Kasumi-1 (cell line): ENCODE measurements at places on chromosomes 6 and 20.
A peak's percentile ranks its signal among the peaks of the same experiment; 100 is the strongest.

GRCh38 chr6:36594816-36595643 lies 868 bp downstream of the SRSF3 start:
- peak; percentile 70 for DNase-seq

DNA sequence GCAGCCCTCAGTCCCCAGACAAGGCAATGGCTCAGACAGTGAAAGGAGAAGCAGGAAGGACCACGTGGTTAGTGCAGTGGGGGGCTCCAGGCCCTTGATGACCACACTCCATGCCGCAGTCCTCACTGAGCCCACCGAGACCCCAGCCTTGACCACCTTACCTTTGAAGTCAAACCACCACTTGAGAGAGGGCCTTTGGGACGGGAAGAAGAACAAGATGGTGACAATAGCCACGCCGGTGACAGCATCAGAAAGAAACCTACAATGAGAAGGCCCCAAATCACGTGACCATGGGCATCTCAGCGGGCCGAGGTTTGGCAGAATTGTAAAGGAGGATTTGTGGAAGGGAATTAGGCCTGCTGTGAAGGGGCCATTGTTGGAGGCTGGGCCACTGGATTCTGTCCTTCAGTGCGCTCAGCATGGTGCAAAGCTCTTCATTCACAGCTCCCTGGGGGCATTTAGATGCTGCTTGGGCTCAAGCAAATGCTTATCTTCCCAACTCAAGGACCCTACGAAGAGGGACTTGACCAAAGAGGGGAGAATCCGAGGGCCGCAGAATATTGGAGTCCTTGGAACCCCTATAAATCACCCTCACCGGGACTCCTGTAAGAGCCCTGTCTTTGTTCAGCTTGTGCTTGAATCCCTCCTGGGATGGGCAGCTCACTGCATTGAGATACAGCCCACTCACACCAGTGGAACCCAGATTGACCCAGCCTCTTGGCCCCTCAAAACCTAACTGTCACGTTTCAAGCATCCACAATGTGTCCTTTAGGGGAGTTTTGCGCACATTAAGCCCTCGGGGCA lies 33.2 kb upstream of the OCSTAMP start:
- no peak for DNase-seq

DNA sequence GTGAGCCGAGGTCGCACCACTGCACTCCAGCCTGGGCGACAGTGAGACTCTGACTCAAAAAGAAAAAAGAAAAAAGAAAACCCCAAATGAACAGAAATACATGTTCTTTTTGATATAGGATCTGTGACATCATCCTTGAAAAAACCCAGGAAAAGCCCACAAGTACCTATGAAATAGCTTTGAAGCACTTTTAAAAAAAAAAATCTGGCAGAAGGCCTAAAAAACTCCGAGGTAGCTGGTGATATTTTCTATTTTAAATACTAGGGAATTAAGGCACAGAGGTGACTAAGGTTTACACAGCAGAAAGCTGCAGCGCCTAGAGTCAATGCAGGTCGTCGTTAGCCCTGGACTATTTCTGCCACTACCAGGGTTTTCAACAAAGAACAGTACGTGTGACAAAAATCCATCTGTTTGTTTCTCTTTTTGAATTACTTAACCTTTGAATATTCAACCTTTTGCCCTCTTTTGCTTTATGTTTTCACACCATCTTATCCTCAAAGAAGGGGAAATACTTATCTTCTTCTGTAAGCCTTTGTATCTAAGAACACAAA lies 39.4 kb upstream of the EEF1A1 start:
- DNase-seq, result no peak

DNA sequence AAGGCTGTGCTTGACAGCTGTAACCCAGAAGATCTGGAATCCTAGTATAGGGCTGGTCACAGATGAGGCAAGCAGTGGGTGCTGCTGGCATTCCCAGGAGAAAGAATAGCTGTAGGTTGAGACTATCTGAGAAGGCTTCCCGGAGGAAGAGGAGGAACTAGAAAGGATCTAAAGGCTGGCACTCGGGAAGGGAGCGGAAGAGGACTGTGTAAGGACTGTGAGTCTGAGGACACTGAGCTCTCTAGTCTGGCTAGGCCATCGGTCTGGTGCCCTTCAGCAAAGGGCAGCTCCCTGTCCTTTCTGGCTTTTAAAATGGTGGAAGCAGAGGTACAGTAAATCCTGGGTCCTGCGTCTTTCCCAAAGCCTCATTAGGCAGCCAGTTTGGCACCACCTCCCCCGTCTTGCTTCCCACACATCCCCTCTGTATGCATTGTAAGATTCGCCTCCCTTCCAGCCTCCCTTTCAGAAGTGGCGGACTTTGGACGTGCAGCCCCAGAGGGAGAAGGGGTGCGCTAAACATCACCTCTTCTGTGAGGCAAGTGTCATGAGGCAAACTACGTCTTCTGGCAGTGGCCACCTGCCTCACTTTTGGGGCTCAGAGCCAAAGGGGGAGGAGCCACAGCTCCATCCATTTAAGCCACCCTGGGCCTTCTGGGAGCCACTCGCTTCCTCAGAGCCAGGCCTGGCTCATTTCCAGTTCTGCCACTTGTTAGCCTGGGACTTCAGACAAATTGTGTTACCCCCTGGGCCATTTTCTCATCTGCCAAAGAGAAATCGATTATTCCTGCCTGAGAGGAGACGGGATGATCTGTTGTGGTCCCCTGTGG lies 8.6 kb downstream of the SNPH start:
- DNase-seq, result no peak

DNA sequence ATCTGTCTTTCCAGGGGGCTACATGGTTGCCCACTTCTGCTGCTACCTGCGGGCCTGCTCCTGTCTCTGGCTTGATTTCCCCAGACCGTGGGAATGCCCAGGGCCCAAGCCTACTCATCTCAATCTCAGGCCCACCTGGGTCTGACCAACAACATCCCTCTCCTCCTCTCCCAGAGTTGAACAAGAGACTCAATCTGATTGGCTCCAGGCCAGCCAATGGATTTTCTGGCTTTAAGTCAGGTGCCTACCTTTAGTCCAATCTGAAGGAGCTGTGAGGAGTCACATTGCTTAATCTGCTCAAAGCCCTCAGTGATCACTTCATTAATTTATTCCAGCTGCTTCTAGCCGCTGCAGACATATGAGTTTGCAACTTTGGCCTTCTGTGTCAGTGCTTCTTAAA lies 162.4 kb upstream of the KCNG1 start:
- no peak for DNase-seq

DNA sequence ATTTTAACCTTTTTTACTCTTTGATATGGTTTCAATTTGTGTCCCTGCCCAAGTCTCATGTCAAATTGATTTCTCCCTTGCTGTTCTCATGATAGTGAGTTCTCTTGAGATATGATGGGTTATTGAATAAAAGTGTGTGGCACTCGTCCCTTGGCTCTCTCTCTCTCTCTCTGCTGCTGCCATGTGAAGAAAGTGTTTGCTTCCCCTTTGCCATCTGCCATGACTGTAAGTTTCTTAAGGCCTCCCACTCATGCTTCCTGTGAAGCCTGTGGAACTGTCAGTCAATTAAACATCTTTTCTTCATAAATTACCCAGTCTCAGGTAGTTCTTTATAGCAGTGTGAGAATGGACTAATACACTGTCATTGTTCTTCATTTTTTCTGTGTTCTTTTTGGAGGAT lies 48.5 kb downstream of the LIN28B start:
- DNase-seq, result peak; percentile 77

DNA sequence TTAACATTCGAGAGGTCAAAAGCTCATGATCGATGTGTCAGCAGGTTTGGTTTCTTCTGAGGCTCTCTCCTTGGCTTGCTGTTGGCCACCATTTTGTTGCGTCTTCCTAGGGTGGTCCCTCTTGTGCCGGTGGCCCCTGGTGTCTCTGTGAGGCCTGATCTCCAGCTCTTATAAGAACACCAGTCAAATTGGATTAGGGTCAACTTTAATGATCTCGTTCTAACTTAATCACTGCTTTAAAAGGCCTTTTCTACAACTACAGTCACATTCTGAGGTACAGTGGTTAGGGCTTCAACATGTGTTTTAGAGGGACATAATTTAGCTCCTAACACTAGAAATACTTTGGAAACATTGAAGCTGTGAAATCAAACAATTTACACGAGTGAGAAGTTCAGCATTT lies 240.8 kb upstream of the KCNQ5 start:
- no peak for DNase-seq

GRCh38 chr6:127077886-127078285 lies 40.6 kb upstream of the RSPO3 start:
- DNase-seq, result no peak

DNA sequence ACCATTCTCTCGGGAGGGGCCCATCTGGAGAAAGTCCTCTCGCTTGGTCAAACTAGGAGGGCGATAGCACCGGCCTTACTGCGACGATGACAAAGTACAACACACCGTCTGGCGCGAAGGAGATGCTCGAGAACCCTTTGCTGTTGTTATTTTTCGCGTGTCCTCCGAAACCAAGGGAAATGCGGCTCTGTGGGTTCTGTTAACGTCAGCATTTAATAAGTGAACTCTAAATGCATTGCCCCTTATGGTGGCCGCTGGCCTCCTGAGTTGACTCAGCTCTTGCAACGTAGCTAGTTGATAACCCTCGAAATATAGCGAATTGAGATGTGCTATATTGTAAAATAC lies 577 bp upstream of the SCAND1 start:
- DNase-seq, result peak; percentile 39

DNA sequence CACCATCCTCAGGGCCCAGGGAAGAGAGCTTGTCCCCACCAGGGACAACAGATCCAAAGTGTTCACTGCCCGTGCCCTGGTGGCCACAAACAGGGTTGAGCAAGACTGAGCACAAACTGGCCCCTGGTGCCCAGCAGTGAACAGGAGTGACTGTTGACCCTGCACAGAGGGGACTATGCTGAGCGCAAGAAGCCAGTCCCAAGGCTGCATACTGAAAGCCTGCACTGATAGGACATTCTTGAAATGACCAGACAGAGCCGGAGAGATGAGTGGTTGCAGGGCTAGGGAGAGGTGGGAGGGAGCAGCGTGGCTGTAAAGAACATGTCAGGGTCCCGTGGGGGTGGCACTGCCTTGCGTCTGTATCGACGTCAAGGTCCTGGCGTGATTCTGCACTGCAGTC lies 2.9 kb upstream of the FNDC11 start:
- no peak for DNase-seq

DNA sequence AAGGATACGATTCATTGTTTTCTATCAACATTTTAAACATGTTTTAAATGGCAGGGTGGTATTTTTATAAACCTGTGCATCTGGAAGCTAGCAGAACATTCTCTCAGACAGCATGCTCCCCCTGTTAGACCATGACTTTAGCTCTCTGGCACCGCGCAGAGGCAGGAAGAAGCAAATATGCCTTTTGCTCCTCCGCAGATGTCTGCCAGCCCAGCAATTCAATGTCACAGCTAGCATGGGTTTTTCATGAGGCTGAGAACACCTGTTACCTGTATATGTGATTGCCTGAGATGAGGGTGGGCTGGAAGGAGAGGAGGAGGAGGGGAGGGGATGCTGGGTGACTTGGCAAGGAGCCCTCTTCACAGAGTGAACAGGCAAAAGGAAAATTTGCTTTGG lies 6.7 kb downstream of the MTCH1 start:
- peak; percentile 23 for DNase-seq

GRCh38 chr6:147201885-147202515 lies 2.2 kb upstream of the STXBP5 start:
- peak; percentile 89 for DNase-seq

GRCh38 chr6:9178071-9178470 lies 742.7 kb upstream of the SLC35B3 start:
- DNase-seq, result no peak

DNA sequence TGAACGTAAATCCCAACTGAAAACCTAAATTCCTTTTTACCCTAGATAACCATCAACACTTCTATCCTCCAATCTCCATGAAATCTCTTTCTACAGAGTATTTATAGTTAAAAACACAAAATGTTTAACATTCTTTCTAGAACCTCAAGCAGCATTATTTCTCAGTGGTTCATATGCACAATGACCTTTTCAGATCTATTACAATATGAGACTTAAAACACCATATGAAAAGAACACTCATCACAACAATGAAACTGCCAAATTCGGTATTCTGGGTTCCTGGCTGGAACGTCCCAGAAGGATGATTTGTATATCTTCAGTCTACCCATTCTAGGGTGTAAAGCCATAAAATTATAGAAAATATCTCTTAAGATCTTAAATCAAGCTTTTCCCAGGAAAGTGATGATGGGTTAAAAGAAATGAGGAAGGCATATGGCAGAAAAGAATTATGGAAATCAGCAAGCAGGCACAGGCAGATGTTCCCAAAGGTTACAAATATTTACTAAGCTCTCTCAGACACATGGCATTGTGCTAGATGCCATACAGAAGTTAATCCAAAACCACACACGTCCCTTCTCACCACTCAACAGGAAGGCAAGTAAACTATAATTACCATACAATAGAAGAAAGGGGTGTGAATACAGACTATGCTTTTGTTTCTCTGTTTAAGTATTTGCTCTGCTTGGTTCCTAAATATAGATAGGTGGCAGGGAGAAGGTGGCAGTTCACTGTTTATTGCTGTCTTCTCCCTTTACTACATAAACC lies 118.0 kb downstream of the CHD6 start:
- no peak for DNase-seq

DNA sequence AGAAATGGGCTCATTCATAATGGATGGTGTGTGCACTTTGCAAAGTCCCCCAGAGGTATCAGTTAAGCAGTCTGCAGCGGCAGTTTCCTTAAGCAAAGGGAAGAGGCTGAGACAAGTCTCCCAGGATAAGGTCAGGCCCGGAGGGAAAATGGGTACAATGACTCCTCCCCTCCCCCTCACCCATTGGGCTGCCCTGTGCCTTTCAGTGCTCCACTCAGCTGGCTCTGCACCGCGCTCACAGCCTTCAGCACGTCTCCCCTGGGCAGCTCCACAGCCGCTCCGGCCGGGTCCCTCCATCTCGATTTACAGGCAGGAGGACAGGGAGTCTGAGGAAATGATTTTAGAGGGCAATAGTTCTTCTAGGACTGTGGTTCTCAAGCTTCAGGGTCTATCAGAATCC lies 264.8 kb downstream of the LRFN2 start:
- no peak for DNase-seq

DNA sequence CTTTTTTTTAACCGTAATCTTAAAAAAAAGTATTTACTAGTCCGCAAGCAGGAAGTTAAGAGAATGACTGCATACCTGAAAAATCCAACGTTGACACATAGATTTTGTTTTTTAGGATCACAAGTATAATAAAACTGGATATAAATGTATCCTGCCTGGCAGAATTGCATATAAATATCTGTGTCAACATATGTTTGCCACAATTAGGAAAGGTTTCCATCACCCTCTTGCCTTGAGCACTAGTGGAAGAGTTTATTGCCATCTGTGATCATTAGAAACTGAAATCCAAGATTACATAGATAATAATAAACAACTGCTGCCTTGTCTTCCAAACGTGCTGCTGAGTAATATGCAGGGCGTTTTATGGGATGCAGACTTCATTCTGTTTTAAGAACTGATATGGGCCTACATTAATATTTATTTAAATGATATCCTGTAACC lies 27.9 kb downstream of the PLEKHG1 start:
- DNase-seq, result no peak

- no peak for DNase-seq
Measured at GRCh38 chr6:25403150-25403549, 124.0 kb downstream of the CARMIL1 start.

GRCh38 chr6:107331409-107332386 lies 127.7 kb downstream of the PDSS2 start:
- no peak for DNase-seq

- DNase-seq, result no peak
Measured at GRCh38 chr20:1209447-1210387, 6.5 kb downstream of the C20orf202 start.
